ENCODE measurements at places on chromosomes 1 and 21. TPM values are rescaled to one million over a fixed set of nuclear protein-coding genes. Genes with fewer than 3 reads are reported as not detected.

Gene FGR
- total RNA-seq: 0.27 TPM

- no peaks in the 10 kb centered on the region for H3K4me1 ChIP-seq
- H3K4me3 ChIP-seq: no peak overlapping the region
These were observed 87.4 kb upstream of the CLDN14 start for GRCh38 chr21:36567216-36567885.

- no peaks in the 10 kb centered on the region for H3K36me3 ChIP-seq
- DNase-seq: peak; percentile 15
- no peak overlapping the region for H3K4me3 ChIP-seq
- peaks cover 5% of the 10 kb centered on the region for H3K27me3 ChIP-seq
- H3K27ac ChIP-seq: no peak overlapping the region
These were observed 81.9 kb downstream of the SLC25A24 start for GRCh38 chr1:108117945-108118902.

DNA sequence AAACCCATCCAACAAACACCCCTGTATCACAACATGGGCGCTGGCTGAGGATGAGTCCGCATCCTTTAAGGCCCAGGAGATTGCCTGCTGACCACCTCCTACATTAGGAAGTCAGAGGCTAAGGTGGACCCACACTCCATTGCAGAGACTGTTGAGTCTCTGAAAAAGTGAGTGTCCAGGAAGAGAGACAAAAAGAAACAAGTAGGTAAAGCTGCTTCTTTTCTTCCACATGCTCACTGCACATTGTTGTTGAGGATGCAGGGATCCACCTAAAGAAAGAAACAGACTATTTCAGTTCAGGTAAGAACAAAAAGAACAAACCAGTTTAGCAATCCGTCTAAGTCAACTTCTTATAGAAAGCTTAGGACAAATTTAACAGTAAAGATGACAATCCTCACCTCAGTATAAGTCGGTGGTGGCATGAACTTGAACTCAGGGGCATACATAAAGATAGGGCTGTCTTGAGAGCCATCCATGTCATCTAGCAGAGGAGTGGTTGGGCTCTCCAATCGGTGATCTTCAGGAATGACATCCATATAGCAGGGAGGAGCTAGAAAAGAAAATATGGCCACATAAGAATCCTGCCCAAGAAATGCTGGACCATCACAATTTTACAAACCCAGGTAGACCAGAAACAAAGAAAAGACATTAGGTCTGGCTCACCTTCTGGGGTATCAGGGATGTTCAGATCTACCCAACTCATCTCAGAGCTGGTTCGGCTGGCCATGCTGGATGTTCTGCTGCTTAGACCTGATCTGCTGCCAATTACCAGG lies 2.6 kb downstream of the TXNIP start:
- DNase-seq: no peak
- no peaks in the 10 kb centered on the region for H3K27me3 ChIP-seq
- peaks cover 38% of the 10 kb centered on the region for H3K36me3 ChIP-seq
- H3K27ac ChIP-seq: peak overlapping the region; percentile 92
- H3K4me1 ChIP-seq: peaks cover 57% of the 10 kb centered on the region
- peak overlapping the region; percentile 88 for H3K4me3 ChIP-seq

Gene TMEM69
- total RNA-seq: 34.0 TPM

Data from activated CD4-positive, alpha-beta memory T cell treated with anti-CD3 and anti-CD28 coated beads for 36 hours (primary cell).